ENCODE measurements at places on chromosomes 5 and 9. TPM values are rescaled to one million over a fixed set of nuclear protein-coding genes. Genes with fewer than 3 reads are reported as not detected.

The SPOCK1 gene
- 33.8 TPM for total RNA-seq

The C9orf50 gene
- not detected for total RNA-seq

The QRFP gene
- not detected for total RNA-seq

The SPATA31D1 gene
- total RNA-seq: not detected

The SH3GL2 gene
- total RNA-seq: not detected

The TLX3 gene
- not detected for total RNA-seq

The IFNB1 gene
- not detected for total RNA-seq

The GADD45G gene
- 121 TPM for total RNA-seq

The ZNF483 gene
- total RNA-seq: 0.82 TPM

The CDC20B gene
- not detected for total RNA-seq

- H3K27ac ChIP-seq: no peak overlapping the region
- peaks cover 41% of the 10 kb centered on the region for H3K27me3 ChIP-seq
- H3K4me3 ChIP-seq: no peak overlapping the region
- no peaks in the 10 kb centered on the region for H3K36me3 ChIP-seq
- H3K4me1 ChIP-seq: no peaks in the 10 kb centered on the region
Observed at GRCh38 chr5:176820937-176821336, 10.6 kb downstream of the UNC5A start.

GRCh38 chr5:25554077-25554476, 909.3 kb upstream of the CDH10 start:
- H3K4me3 ChIP-seq: no peak overlapping the region
- no peak for DNase-seq
- no peaks in the 10 kb centered on the region for H3K27me3 ChIP-seq
- no peaks in the 10 kb centered on the region for H3K4me1 ChIP-seq
- no peaks in the 10 kb centered on the region for H3K36me3 ChIP-seq

GRCh38 chr5:24591426-24591825, 53.4 kb downstream of the CDH10 start:
- H3K36me3 ChIP-seq: no peaks in the 10 kb centered on the region
- H3K27ac ChIP-seq: no peak overlapping the region
- no peak overlapping the region for H3K4me3 ChIP-seq
- no peak for DNase-seq

- no peak overlapping the region for H3K27ac ChIP-seq
- DNase-seq: no peak
- H3K4me1 ChIP-seq: no peaks in the 10 kb centered on the region
Observed at GRCh38 chr5:84696651-84697050, 312.0 kb upstream of the EDIL3 start.

DNA sequence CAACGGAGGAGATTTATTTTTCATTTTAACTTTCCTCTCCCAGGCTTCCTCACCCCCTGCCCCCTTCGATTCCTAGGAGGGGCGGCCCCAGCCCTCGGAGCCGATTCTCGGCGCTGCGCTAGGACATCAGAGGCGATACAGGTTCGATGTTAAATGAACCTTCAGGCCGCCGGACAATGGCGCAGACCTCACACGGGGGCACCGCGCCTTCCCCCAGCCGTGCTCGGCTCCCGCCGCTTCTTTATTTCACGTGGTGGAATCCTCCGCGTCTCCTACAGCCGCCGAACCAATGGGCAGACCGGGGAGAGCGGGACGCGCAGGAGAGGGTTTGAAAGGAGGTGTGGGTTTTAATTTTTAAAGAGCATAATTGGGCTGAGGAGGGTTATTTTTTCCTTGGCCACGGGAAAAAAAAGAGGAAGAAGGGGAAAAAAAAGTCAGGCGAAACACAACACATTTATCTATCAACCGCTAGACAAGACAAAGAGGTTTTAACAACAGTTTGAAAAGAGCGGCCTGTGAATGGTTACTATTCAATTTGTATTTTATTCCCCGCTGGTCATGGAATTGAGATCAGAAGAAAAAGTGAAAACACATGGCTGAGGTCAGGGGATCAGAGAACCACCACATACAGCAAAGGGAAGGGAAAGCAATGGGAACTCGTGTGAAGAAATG, 126.8 kb downstream of the TMEM174 start:
- H3K27ac ChIP-seq: no peak overlapping the region
- peaks cover 93% of the 10 kb centered on the region for H3K27me3 ChIP-seq
- no peaks in the 10 kb centered on the region for H3K36me3 ChIP-seq
- DNase-seq: no peak
- peaks cover 16% of the 10 kb centered on the region for H3K4me1 ChIP-seq

- H3K36me3 ChIP-seq: no peaks in the 10 kb centered on the region
- peak overlapping the region; percentile 87 for H3K27ac ChIP-seq
- no peaks in the 10 kb centered on the region for H3K27me3 ChIP-seq
- peak overlapping the region; percentile 49 for H3K4me3 ChIP-seq
- peak; percentile 58 for DNase-seq
Observed at GRCh38 chr9:35907711-35908503, 1.4 kb upstream of the SPAAR start.

DNA sequence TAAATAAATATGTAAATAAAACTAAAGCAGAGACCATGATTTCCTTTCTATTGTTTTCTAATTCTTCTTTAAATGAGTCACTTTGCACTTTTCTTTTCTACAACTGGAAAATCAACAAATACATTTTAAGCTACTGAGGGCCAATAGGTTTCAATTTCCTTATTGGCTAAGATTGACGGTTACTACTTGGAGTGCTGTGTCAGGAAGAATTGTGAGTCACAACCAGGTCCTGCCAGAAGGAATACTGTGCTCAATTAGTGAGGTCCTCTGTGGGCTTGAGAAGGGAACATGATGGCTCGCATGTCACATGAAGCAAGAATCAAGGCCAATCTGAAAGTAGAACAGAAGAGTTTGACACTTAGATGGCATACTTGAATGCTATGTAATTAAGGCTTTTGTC, 110.8 kb downstream of the HMHB1 start:
- no peak overlapping the region for H3K4me3 ChIP-seq
- DNase-seq: peak; percentile 57
- no peaks in the 10 kb centered on the region for H3K36me3 ChIP-seq
- peak overlapping the region; percentile 49 for H3K27ac ChIP-seq
- no peaks in the 10 kb centered on the region for H3K27me3 ChIP-seq

DNA sequence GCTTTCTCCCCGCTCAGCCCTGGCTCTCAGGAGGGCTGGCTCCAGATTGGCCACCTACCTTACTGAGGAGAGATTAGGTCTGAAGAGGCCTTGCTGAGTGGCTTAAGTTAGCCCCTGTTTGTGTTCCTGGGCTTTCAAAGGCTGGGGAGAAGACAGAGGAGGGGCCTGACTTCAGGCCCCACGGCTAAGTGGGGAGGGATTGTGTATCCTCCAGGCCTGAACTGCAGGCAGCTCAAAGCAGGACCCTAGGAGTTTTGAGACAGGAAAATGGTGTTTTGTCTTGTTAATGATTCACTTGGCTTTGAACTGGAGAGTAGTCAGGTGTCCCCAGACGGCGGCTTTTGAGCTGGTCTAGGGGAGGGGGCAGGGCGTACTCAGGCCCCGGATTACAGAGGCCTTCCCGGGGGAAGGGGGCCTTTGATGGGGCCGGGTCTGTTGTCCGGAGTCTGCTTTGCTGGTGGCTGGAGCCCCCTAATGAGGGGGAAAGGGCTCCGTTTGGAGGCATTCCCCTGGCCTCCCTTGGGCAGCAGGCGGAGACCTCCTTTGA, 162.0 kb upstream of the SMIM23 start:
- no peaks in the 10 kb centered on the region for H3K27me3 ChIP-seq
- DNase-seq: no peak
- H3K27ac ChIP-seq: no peak overlapping the region
- no peaks in the 10 kb centered on the region for H3K4me1 ChIP-seq

GRCh38 chr5:89668821-89669220, 740.7 kb downstream of the CETN3 start:
- H3K4me3 ChIP-seq: no peak overlapping the region
- no peak for DNase-seq
- no peaks in the 10 kb centered on the region for H3K27me3 ChIP-seq
- no peaks in the 10 kb centered on the region for H3K36me3 ChIP-seq
- H3K4me1 ChIP-seq: no peaks in the 10 kb centered on the region
- H3K27ac ChIP-seq: no peak overlapping the region

GRCh38 chr9:87886210-87886932, 3.7 kb downstream of the SPATA31E1 start:
- no peaks in the 10 kb centered on the region for H3K27me3 ChIP-seq
- no peaks in the 10 kb centered on the region for H3K4me1 ChIP-seq
- no peak overlapping the region for H3K27ac ChIP-seq

GRCh38 chr9:116156621-116157314, 3.2 kb downstream of the PAPPA start:
- H3K27me3 ChIP-seq: no peaks in the 10 kb centered on the region
- H3K4me1 ChIP-seq: peaks cover 18% of the 10 kb centered on the region
- H3K4me3 ChIP-seq: peak overlapping the region; percentile 27
- H3K27ac ChIP-seq: peak overlapping the region; percentile 76
- DNase-seq: peak; percentile 86

GRCh38 chr9:4519604-4520003, 29.3 kb downstream of the SLC1A1 start:
- H3K36me3 ChIP-seq: no peaks in the 10 kb centered on the region
- DNase-seq: no peak
- no peak overlapping the region for H3K4me3 ChIP-seq
- H3K27me3 ChIP-seq: no peaks in the 10 kb centered on the region
- no peak overlapping the region for H3K27ac ChIP-seq

DNA sequence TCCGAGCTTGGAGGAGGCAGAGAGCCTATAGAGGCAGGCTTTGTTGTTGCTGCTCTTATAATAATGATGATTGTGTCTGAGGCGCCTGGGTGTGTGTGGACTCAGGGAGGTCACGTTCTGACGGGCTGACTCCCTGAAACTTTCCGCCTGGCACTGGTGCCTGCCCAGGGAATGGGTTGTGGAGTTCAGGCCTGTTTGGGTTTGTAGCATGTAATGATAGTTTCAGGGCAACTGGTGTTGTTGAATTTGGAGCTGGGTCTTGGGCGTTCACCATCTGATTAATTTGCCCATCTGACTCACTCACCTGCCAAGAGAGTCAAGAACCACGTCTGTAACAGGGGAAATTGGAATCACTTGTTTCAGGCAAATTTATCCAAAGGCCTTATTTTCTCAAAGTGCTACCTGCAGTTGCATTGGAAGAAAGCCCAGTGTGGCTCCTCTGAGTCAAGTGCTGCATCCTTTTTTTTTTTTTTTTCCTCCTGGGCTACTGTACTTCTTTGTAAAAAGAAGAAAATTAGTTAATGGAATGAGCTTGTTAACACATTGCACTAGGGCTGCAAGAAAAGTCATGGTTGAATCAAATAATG, 386.5 kb downstream of the GADD45G start:
- peaks cover 12% of the 10 kb centered on the region for H3K4me1 ChIP-seq
- no peaks in the 10 kb centered on the region for H3K36me3 ChIP-seq
- no peaks in the 10 kb centered on the region for H3K27me3 ChIP-seq
- H3K4me3 ChIP-seq: no peak overlapping the region
- no peak overlapping the region for H3K27ac ChIP-seq
- DNase-seq: no peak

GRCh38 chr5:89277816-89278215, 394.8 kb upstream of the MEF2C start:
- peaks cover 32% of the 10 kb centered on the region for H3K4me1 ChIP-seq
- H3K27me3 ChIP-seq: no peaks in the 10 kb centered on the region
- no peak overlapping the region for H3K4me3 ChIP-seq
- H3K36me3 ChIP-seq: no peaks in the 10 kb centered on the region
- H3K27ac ChIP-seq: no peak overlapping the region

- peaks cover 45% of the 10 kb centered on the region for H3K4me1 ChIP-seq
- DNase-seq: peak; percentile 8
- H3K36me3 ChIP-seq: no peaks in the 10 kb centered on the region
- H3K27ac ChIP-seq: peak overlapping the region; percentile 73
- no peaks in the 10 kb centered on the region for H3K27me3 ChIP-seq
- H3K4me3 ChIP-seq: peak overlapping the region; percentile 88
Observed at GRCh38 chr9:120713257-120714087, 798 bp downstream of the MEGF9 start.

DNA sequence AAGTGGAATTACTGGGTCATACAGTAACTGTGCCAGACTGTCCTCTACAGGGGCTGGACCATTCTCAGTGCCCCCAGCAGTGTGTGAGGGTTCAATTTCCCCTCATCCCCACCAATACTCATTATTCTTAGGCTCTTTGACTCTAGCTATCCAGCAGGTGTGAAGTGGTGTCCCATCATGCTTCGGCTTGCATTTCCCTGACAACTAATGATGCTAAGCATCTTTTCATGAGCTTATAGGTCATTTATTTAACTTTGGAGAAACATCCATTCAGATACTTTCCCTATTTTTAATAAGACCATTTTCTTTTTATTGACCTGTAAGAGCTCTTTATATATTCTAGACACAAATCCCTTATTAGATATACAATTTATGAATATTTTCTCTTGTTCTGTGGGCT, 63.6 kb downstream of the ADAMTS2 start:
- H3K27me3 ChIP-seq: no peaks in the 10 kb centered on the region
- no peak for DNase-seq
- H3K36me3 ChIP-seq: no peaks in the 10 kb centered on the region
- no peak overlapping the region for H3K4me3 ChIP-seq
- peaks cover 24% of the 10 kb centered on the region for H3K4me1 ChIP-seq

DNA sequence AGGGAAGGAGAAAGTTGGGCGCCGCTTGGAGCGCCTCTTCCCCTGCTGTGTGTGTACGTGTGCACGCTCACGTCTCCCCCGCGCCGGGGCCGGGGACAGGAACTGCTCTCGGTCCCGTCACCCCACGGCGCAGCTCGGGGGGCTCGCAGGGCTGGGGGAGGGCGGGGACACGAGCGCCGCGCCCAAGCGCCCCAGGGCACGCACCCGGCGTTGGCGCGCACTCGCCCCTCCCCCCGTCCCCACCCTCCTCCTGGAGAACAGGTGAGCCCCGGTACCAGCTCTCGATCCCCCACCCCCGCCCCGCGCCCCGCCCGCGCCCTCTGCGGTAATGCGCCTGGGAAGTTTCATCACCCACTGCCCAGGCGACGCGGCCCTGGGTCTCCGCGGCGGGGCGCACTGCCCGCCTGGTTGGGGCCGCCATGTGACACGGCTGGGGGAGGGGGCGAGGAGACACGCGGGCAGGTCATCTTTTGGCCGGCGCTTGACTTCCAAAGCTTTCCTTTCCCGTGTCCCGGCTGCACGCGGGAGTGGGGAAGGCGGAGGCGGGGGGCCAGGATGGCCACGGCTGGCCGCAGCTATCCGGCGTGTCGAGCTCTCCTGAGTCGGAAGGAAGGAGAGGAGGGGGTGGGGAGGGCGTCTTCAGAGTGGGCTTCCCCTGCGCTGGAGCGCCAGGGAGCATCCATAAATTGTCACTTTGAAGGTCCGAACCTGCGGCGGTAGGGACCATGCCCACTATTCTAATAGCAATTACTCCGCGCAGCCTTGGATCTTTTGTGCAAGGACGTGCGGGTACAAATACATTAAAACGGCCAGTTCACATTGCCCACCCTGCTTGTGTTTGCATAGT, 1.5 kb upstream of the STC2 start:
- DNase-seq: no peak
- H3K36me3 ChIP-seq: no peaks in the 10 kb centered on the region
- H3K27ac ChIP-seq: peak overlapping the region; percentile 79
- H3K27me3 ChIP-seq: peaks cover 3% of the 10 kb centered on the region
- peaks cover 8% of the 10 kb centered on the region for H3K4me1 ChIP-seq

GRCh38 chr5:154806176-154806575, 44.2 kb downstream of the FAXDC2 start:
- H3K4me1 ChIP-seq: no peaks in the 10 kb centered on the region
- H3K36me3 ChIP-seq: peaks cover 97% of the 10 kb centered on the region
- no peak overlapping the region for H3K4me3 ChIP-seq
- DNase-seq: no peak

- H3K4me3 ChIP-seq: no peak overlapping the region
- no peak for DNase-seq
- H3K4me1 ChIP-seq: no peaks in the 10 kb centered on the region
- no peaks in the 10 kb centered on the region for H3K36me3 ChIP-seq
- no peaks in the 10 kb centered on the region for H3K27me3 ChIP-seq
Observed at GRCh38 chr5:147072622-147073021, 162.2 kb upstream of the STK32A start.

Data from gastrocnemius medialis (tissue), 4 donors.